ENCODE measurements at places on chromosomes 7 and 10. TPM values are rescaled to one million over a fixed set of nuclear protein-coding genes. Genes with fewer than 3 reads are reported as not detected.

CYP2E1 gene
- total RNA-seq, result 0.98 TPM

IGFBP1 gene
- total RNA-seq, result 0.09 TPM

ABCB1 gene
- total RNA-seq, result 0.53 TPM

GET4 gene
- total RNA-seq, result 26.6 TPM

ADAM12 gene
- 16.0 TPM for total RNA-seq

HTRA1 gene
- total RNA-seq, result 219 TPM

MMP21 gene
- total RNA-seq, result 0.18 TPM

PNLIPRP1 gene
- total RNA-seq, result not detected
